ENCODE measurements at places on chromosomes 2 and 18.

DNA sequence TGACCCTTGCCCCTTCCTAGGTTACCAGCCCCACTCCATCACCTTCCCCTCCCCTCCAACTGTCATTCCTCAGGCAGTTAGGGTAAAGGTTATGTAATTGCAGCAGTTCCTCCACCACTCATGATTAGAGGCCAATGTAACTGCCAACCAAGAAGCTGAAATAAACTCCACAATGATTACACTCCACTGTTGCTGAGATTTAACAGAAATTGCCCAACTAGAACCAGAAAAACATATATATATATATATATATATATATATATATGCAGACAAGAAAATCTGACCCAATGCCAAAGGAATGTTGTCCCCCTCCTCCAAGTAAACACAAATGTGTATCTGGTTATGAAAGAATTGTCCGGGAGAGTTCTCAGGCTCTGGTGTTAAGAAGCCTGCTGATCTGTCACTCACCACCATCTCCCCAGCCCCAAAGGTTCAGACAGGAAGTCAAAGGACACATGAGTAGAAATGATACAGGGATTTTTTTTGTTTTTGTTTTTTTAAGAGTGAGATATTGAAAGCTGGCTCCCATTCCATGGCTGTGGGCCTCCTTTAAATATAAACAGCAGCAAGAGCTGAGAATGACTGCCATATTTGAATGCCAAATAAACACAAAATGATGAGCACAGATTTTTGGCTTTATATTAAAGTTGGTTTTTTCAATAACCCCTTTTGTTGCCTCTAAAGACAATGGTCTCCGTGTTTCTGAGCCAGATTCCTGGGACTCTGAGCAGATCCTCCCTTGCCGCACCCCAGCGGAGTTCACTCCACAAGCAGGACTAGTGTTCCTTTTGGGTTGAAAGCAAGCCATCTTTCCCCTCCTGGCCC lies 127.2 kb upstream of the MAPRE2 start:
- DNase-seq, result no peak

DNA sequence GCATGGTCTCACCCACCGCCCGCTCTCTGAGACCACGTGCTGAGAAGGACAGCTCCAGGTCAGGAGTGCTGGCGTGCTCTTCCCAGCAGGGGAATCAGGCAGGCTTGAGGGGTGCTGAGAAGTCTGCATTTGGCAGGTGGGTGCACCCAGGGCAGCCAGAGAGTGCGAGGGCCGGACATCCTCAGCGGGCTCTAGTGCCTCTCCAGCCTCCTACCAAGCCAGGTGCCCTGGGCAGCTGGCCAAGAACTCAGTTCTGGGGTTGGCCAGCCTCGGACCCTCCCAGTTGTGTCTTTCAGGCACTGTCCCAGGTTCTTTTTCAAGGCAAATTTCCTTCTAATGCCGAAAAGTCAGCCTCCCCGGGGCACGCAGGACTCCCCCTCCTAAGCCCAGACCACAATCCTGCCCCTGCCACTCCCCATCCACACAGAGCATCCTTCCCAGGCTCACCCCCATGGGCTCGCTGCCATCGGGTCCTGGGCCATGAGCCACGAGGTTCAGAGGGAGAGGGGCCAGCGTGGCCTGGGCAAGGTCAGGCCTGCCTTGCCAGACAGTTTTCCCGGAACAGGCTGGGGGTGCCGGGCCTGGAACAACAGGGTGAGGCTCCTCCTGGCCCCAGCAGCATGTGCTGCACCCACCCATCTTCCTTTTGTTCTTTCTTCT lies 52.2 kb upstream of the GPC1 start:
- no peak for DNase-seq

- DNase-seq, result no peak
These were observed 56.4 kb downstream of the RTP5 start for GRCh38 chr2:241925821-241926441.

- no peak for DNase-seq
These were observed 84.8 kb upstream of the RAB6C start for GRCh38 chr2:129894616-129895015.

GRCh38 chr2:224650815-224651439 lies 65.2 kb downstream of the CCDC195 start:
- peak; percentile 27 for DNase-seq

DNA sequence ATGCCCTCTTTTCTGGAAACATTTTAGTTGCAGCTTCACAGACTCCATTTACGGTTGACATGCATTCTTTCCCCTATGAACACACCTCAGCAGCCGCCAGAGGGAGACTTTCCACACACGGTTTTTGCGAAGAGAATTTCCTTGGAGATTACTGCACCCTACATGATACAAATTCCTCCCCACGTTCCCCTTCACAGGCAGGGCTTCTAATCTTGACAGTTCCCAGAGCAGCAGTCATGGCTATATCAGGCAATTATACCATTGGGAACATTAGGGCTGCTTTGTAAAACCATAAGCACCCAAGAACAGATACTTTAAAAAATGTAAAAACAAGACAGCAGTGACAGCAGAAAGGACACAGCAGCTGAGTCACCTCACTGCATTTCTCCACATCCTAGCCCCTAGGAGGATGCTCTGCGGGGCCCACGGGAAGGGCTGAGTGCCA lies 253.8 kb downstream of the TGIF1 start:
- peak; percentile 44 for DNase-seq

GRCh38 chr2:112603731-112604130 lies 19.3 kb downstream of the CHCHD5 start:
- no peak for DNase-seq

GRCh38 chr2:72350852-72351251 lies 203.2 kb upstream of the CYP26B1 start:
- no peak for DNase-seq

GRCh38 chr2:19937004-19937403 lies 35.2 kb upstream of the TTC32 start:
- no peak for DNase-seq

- no peak for DNase-seq
These were observed 54.3 kb downstream of the ST3GAL5 start for GRCh38 chr2:85834466-85834865.

DNA sequence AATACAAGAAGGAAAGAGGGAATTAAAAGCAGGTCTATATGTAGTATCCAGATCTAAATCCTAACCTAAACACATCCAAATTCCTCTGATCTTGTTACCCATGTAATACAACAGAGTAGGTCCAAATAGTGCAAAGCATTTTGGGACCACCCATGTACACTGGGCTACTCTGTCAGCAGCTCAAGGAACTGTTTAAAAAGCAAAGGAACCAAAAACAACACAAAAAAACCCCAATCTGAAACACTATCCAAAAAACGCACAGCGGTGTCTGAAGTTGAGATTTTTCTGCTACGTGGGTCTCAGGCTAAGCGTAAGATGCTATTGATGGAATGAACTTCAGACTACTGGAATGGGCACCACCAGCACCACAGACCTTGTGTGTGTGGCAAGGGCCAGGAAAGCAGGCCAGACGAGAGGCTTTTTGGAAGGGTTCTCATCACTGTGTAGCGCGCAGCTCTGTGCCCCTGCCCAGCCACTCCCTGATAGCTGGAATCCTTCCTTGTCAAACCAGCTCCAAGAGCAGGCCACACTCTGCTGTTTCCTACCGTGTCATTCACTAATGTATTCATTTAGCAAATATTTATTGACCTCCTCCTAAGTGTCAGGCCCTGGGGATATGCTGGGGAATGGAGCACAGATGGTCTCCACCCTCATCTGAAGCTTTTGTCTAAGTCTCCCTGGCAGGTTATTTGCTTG lies 101.4 kb downstream of the COLEC12 start:
- no peak for DNase-seq

- no peak for DNase-seq
These were observed 137.1 kb downstream of the LCLAT1 start for GRCh38 chr2:30584116-30584515.

DNA sequence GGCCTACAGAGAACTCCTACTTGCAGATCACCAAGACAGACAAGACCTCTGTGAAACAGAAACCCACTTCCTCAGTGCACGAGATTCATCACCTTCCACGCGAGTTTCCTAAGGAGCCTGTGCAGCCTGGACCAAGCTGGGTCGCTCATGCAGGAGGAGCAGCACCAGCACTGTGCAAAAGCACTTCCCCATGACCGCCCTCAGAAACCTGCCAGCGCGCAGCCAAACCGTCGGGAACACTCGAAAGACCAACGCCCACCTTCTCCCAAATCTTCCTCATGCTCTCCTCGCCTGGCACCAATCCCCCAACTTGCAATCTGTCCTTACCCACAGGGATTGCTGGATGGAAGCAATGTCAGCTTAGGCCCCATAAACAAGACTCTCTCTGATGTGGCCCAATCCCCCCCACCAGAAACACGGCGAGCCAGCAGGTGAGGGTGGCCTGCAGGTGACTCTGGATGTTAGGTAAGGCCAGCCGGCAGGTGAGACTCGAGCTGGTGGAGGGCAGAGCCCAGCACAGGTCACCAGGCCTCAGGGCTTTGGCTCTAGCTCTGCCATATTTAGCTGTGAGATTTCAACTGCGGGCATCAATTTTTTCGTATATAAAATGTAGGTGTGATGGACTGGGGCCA lies 69.4 kb downstream of the PXDN start:
- no peak for DNase-seq

DNA sequence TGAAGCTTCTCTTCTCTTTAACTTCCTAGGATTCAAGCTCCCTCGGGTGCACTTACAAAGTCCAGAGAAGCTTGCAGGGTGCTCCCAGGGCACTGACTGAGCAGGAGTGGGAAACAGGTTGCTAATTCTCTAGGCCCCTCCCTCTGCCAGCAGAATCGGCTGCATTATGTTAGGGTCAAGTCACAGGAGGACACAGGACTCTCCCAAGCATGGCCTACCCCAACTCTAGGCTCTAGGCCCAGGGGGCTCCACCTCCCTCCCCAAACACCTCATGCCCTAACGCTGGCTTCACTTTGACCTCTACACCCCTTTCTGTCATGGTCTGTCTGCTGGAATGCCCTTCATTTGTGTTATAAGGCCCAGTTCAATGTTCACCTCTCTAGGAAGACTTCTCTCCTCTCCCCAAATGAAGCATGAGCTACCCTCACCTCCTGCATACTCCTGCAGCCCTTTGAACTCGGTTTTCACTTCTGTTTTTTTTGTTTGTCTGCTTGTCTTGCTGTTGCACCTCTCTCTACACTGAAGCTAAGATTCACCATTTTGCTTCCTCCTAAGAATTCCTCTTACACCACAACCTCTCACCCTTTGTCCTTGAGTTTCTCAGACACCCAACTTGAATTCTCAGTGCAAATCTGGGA lies 521.8 kb upstream of the ID2 start:
- DNase-seq, result no peak

GRCh38 chr18:59358414-59358711 lies 702 bp downstream of the LMAN1 start:
- peak; percentile 2 for DNase-seq

DNA sequence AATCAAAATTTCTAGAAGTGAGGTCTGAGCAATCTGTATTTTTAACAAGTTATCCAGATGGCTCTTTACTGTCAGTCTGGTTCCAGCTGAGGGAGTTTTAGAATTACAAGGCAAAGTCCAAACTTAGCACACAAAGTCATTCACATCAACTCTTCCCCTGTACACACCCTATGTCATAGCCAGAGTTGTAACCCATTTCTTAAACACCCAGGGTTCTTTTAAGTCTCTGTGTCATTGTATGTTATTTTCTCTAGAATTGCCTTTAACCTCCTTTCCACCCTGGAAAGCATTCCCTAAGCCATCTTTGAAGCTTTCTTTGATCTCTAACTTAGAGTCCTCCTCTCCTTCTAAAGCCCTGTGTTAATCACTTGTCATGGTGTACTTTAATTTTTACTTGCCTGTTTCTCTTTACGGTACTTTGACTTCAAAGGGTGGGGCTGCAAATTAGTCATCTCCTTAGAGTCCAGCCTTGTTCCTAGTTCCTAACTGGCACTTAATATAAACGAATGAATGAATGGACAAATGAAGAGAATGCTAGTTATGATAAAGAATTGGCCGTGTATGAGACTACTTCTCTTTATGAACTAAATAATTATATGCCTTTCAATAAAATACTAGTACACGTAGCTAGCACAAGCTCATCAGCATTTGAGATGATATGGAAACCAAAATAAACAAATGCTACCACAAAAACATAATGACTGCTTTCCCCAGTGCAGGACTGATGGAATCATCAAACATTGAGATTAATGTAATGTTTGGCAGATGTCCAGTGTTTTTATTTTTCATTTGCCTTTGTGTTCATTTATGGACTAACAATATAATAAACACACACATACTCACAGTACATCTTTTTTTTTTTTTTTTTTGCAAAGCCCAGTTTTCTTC lies 11.9 kb upstream of the ACTR3 start:
- no peak for DNase-seq

GRCh38 chr2:97812931-97813330 lies 99.6 kb downstream of the ZAP70 start:
- DNase-seq, result no peak

GRCh38 chr2:195411219-195411687 lies 245.8 kb upstream of the SLC39A10 start:
- no peak for DNase-seq

DNA sequence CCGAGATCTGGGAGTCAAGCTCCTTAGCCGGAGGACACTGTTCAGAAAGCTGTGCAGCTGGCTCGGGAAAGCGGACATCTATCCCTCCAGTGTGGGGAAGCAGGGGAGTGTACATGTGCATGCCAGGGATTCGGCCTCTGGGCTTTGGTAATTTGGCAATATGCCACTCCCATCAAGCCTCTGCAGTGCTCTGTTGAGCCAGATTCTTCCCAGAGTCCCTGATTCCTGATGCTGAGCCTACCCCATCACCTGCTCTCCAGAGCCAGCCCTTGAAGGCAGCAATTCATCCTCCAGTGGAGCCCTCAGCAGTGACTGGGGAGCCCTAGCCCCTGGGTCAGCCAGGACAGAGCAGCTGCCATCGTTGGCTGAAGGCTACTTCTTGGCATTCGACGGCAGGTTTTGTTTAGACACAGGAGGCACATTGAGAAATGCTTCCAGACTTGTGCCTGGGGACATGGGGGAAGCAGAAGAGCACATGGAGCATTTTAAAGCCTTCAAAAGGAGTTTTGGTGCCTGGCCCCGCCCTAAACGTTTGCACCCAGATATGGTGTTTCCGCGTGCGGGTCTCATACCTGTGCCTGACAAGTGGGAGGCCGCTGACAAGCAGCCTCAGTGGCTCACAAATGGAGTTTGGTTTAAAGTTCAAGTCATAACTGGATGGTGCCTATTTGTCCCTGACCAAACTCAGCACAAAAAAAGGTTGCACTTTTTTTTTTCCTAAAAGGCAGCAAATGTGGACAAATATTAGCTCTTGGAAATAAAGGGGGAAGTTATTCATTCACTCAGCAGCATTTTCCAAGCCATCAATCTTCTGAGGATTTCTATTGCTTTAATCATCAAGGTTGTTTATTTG lies 272.8 kb downstream of the CYRIA start:
- DNase-seq, result no peak

GRCh38 chr2:17658251-17658843 lies 95.3 kb downstream of the SMC6 start:
- no peak for DNase-seq

- no peak for DNase-seq
These were observed 638.0 kb upstream of the ZEB2 start for GRCh38 chr2:145157741-145158591.
